ENCODE measurements at places on chromosomes 2 and 18.

DNA sequence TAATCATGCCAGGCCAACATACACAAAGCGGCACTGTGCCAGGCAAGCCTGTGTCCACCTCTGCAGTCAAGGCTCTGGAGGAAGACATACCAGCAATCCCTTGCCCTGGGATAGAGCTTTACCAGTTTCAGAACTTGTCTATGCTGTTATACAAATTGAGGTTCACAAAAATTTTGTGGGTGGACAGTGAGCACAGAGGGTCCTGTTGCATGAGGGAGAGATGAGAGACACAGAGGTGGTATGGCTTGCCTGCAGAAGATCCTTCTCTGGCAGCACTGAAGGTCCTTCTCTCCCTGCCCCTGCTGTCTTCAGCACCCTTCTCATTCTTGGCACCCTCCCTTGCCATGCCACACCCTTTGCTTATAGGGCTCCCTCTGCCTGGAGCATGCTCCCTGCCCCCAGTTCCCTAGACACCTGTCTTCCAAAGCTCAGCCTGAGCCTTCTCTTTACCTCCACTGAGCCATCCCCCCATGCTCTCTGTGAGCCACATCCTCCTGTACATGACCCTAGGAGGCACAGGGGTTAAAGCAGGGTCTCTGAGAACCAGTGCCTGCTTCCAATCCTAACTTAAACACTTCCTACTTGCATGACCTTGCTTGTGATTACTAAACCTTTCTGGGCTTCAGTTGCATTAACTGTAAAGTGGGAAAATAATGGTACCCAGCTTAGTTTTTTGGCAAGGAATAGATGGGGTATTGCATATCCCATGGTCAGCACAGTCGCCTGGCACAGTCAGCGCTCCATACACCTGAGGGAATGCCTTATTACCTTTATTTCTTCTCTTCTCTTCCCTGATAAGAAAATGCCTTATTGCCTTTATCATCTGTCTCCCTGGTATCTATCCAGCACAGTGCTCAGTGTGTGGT, 857 bp downstream of the FABP1 start:
- DNase-seq = no peak

GRCh38 chr18:48486754-48487153, 52.1 kb upstream of the CTIF start:
- no peak for DNase-seq

GRCh38 chr18:78683191-78684010, 296.2 kb upstream of the SALL3 start:
- no peak for DNase-seq

GRCh38 chr2:80822999-80823398, 518.4 kb upstream of the LRRTM1 start:
- DNase-seq = no peak

DNA sequence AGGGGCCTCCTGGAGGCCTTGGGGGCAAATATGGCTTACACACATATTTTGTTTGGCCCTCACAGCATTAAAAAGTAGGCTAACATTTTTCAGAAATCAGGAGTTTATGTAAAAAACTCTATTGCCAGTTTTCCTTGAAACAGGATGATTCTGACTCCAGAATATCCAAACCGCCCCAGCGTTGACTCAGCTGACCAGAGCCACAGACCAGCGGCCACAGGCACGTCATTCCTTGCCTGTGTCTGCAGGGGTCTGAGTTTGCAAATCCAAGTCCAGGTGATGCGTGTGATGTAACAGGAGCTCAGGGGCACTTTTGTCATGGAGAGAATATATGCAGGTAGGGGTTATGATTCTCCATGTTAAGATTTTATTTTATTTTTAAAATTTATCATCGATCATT, 79.4 kb upstream of the ALKAL2 start:
- DNase-seq = no peak

DNA sequence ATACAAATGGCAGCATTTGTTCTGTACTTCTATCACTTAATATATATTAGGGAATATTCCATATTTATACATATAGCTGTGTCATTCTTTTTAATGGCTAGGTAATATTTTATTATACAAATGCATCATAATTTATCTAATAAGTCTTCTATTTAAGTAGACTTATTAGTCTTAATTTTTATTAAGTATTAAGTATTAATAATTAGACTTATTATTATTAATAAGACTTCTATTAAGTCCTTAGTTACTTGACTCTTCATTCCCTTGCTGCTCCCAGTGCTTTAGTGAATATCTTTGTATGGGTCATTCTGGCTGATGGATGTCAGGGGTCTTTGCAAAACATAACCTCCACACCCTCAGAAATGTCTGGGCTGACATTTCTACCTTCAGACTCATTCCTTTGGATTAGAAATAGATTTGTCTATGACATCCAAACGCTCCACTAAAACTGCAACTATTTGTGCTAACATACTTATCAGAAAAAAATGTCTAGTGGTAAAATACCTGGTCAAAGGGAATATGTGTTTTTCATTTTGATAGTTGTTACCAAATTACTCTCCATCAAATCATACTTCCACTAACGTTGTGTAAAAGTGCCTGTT, 35.8 kb downstream of the EN1 start:
- DNase-seq = no peak

GRCh38 chr2:37659723-37660122, 11.7 kb downstream of the CDC42EP3 start:
- no peak for DNase-seq

- no peak for DNase-seq
Measured at GRCh38 chr18:21099442-21099841, 12.2 kb downstream of the ROCK1 start.

DNA sequence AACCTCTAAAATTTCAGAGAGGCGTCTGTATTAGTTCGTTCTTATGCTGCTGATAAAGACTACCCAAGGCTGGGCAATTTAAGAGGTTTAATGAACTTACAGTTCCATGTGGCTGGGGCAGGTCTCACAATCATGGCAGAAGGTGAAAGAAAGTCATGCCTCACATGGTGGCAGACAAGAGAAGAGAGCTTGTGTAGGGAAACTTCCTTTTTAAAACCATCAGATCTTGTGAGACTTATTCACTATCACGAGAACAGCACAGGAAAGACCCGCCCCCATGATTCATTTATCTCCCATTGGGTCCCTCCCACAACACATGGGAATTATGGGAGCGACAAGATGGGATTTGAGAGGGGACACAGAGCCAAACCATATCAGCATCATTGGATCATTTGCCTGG, 183.2 kb upstream of the SIX2 start:
- no peak for DNase-seq

DNA sequence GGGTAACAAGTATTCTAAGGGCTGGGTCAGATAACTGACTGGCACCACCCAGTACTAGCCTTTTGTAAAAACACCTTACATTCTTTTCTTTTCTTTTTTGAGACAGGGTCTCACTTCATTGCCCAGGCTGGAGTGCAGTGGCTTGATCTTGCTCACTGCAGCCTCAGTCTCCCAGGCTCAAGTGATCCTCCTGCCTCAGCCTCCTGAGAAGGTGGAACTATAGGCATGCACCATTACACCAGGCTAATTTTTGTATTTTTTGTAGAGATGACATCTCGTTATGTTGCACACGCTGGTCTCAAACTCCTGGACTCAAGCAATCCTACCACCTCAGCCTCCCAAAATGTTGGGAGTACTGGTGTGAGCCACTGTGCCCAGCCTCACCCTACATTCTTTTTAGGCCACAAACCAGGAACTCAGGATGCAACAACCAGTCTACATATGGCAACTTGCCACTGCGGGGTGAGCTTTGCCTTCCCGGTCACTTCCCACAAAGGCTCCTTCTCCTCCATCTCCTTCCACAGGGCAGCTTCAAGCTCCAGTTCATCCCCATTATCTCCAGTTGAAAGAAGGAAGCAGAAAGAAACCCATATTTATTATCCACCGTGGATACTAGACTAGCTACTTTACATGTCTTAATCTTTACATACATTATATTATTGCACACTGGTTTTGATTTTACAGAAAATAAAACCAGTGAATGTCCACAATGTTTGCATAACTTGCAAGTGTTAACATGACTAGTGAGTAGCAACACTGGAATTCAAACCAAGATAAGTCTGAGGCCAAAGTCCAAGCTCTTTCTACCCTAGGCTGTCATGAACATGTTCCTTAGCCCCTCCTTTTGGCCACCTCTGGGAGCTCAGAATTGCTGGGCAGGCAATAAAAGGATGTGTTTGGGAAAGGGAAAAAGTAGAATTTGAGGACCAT, 23.7 kb upstream of the AP1S3 start:
- no peak for DNase-seq

DNA sequence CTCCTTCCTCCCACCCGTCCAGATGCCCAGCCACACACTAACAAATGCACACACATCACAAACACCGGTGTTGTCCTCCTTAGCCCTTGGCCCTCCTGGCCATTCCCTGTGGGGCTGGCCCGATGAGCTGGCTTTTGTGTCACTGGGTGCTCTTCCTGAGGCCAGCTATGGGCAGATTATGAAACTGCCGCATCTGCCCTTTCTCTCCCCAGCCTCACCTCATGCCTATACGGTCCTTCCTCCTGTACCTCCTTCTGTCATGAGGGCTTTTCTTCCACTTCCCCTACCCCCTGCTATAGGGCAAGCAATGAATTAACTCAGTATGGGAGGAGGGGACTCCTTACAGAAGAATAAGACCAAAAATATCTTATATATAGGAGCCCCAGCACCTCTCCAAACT, 10.3 kb upstream of the INO80C start:
- no peak for DNase-seq

GRCh38 chr2:18503376-18504228, 56.9 kb downstream of the RDH14 start:
- no peak for DNase-seq

DNA sequence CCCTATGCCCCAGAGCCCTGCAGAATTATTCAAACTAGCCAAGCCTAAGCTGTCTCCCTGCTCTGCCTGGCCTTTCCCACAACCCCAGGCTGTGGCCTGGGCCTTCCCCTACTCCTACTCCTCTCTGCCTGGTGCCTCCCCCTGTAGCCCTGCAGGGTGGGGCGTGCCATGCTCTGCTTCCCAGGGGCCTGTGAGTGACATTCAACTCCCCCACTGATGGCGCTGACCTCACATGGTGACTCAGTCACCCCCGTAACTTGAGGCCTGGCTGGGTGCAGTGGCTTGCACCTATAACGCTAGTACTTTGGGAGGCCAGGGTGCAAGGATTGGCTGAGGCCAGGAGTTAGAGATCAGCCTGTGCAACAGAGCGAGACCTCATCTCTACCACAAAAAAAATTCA, 60.6 kb downstream of the KIF1A start:
- DNase-seq = no peak

GRCh38 chr2:29567906-29568520, 353.4 kb downstream of the ALK start:
- no peak for DNase-seq

GRCh38 chr2:105775809-105776559, 31.3 kb downstream of the NCK2 start:
- DNase-seq = no peak

DNA sequence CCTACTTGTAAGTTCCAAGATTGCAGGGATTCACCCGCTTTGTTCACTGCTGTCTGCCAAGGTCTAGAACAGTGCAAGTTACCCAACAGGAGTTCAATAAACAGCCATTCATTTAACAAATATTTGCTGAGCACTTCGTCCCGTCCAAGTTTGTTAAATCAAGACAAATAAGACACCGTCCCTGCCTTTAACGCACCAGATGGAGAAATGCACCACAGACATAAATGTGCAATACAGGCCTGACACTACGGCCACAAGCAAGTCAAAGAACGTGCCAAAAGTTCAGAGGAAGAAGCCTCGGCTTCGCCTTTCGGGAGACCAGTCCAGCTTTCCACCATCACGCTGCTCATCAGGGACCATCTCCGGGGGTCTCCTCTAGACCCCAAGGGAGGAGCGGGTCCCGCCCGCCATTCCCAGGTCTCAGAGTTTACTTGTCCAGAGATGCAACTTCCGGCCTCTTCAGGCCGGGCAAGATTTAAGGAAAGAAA, 429 bp downstream of the C2orf76 start:
- DNase-seq = no peak

DNA sequence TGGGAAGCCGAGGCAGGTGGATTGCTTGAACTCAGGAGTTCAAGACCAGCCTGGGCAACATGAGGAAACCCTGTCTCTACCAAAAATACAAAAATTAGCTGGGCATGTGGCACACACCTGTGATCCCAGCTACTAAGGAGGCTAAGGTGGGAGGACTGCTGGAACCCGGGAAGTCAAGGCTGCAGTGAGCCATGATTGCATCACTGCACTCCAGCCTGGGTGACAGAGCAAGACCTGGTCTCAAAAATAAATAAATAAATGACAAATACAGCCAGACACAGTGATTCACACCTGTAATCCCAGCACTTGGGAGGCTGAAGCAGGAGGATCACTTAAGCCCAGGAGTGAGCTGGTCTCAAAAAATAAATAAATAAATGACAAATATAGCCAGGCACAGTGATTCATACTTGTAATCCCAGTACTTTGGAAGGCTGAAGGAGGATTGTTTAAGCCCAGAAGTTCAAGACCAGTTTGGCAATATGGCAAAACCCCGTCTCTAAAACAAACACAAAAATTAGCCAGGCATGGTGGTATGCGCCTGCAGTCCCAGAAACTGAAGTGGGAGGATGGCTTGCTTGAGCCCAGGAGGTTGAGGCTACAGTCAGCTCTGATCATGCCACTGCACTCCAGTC, 6.2 kb downstream of the KANSL3 start:
- DNase-seq = no peak

- no peak for DNase-seq
Measured at GRCh38 chr2:80403081-80403480, 98.5 kb upstream of the LRRTM1 start.

DNA sequence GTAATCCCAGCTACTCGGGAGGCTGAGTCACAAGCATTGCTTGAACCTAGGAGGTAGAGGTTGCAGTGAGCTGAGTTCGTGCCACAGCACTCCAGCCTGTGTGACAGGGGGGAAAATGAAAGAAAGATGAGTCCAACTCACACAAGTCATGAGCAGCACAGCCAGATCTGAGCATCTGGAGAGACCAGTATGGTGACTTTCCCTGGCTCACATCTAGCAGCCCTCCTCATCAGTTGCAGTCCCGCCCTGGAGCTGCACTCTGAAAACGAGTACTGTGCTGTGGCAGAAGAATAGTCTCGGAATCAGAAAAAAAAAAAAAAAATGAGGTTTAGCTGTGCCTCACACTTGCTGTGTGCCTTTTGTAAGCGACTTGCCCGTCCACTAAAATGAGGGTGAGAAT, 74.4 kb upstream of the TRIB2 start:
- DNase-seq = no peak
